ENCODE measurements at places on chromosomes 4 and X.
A peak's percentile ranks its signal among the peaks of the same experiment; 100 is the strongest.

DNA sequence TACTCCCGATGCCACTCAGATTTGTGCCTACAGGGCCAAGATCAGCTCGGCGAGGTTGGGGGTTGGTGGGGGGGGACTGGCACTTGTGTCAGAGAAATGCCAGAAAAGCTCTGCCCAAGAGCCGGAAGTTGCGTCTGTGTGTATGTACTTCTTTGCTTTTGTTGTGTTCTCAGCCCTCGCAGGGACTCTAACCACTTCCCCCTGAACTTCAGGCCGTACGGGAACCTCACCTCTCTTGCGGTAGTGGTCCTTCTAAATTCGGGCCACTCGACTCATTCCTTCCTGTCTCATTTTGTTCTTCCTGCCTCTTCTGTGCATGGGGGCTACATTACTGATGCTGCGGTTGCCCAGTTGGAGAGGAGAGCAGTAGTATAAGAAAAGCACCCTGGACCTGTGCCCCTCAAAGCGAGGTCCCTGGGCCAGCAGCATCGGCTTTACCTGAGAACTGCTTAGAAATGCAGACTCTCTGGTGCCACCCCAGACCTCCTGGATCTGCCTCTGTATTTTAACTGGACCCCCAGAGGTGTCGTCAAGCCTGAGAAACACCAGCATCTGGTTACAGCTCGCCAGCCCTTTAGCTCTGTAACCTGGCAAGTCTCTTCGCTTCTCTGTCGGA lies 146.3 kb upstream of the RPS6KA3 start:
- H3K27me3 ChIP-seq, result peaks cover 7% of the 10 kb centered on the region
- H3K36me3 ChIP-seq, result no peaks in the 10 kb centered on the region
- no peak for DNase-seq
- peaks cover 24% of the 10 kb centered on the region for H3K4me1 ChIP-seq

DNA sequence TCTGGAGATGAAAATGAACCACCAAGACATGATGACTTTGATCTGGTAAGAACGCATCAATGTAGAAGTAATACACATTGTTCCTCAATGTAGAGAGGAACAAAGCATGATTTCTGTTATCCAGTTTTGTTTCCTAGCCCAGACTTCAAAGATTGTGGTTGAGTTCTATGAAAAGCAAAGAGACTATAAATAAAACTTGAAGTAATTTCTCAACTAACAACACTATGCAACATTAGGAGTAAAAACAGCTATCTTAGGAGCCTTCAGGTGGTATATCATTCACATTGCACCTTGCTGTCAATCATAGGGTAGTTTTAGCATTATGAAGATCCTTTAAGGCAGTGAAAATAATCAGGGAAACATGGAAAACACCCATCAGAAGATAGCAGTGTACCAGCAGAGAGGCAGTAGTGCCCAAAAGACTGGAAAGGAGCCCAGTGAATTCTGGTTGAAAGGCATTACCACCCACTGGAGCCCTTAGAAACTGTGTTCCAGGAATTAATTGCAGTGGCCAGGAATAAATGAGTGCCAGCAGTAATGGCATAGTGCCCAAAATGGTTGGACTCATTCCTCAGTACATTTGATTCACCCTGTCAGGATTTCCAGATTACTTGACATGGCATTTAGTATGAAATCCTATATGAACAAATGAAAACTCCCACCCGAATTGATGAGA lies 300.7 kb upstream of the CXXC4 start:
- H3K27me3 ChIP-seq, result peaks cover 10% of the 10 kb centered on the region
- H3K27ac ChIP-seq, result no peak overlapping the region
- H3K36me3 ChIP-seq, result no peaks in the 10 kb centered on the region
- H3K4me1 ChIP-seq, result no peaks in the 10 kb centered on the region
- no peak overlapping the region for H3K4me3 ChIP-seq
- no peak for DNase-seq

DNA sequence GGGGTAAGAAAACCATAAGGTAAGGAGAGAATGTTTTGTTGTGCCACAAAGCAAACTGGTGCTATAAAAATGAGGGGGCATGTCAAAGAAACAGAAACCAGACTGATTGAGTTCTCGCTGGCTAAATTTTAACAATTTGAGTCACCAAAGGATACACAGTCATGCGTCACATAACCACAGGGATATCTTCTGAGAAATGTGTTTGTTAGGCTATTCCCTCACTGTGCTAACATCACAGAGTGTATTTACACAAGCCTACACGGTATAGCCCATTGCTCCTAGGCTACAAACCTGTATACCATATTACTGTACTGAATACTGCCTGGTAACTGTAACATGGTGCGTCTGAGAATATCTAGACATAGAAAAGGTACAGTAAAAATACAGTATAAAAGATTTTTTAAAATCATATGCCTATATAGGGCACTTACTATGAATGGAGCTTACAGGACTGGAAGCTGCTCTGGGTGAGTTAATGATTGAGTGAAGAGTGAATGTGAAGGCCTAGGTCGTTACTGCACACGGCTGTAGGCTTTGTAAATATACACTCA lies 50.1 kb downstream of the FBXW7 start:
- H3K27ac ChIP-seq, result peak overlapping the region; percentile 94
- no peaks in the 10 kb centered on the region for H3K27me3 ChIP-seq
- no peak for DNase-seq

GRCh38 chr4:24768006-24768405 lies 27.4 kb upstream of the SOD3 start:
- H3K27me3 ChIP-seq, result peaks cover 13% of the 10 kb centered on the region
- no peak overlapping the region for H3K4me3 ChIP-seq
- peaks cover 22% of the 10 kb centered on the region for H3K4me1 ChIP-seq
- no peak for DNase-seq

- no peak overlapping the region for H3K4me3 ChIP-seq
- no peaks in the 10 kb centered on the region for H3K27me3 ChIP-seq
- H3K27ac ChIP-seq, result no peak overlapping the region
Measured at GRCh38 chr4:176475067-176475466, 155.3 kb downstream of the SPCS3 start.

DNA sequence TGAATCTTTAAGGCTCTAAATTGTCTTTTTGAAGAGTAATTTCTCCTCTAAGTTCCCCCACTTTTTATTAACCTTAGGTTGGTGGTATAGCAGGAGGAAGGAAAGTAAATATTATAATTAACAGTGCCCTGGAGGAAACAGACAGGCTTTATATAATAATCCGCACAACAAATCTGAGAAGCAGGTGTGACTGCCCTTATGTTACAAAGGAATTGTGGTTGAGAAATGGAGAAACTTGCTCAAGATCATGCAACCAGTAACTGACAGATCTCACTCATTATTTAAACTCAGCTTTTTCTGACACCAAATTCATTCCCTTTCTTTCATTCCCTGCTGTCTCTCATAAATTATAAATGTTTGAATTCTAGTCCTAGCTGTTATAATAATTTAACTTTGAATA lies 282.0 kb downstream of the PPP3CA start:
- H3K4me3 ChIP-seq, result no peak overlapping the region
- H3K36me3 ChIP-seq, result no peaks in the 10 kb centered on the region
- DNase-seq, result no peak
- H3K27me3 ChIP-seq, result no peaks in the 10 kb centered on the region
- H3K27ac ChIP-seq, result no peak overlapping the region

DNA sequence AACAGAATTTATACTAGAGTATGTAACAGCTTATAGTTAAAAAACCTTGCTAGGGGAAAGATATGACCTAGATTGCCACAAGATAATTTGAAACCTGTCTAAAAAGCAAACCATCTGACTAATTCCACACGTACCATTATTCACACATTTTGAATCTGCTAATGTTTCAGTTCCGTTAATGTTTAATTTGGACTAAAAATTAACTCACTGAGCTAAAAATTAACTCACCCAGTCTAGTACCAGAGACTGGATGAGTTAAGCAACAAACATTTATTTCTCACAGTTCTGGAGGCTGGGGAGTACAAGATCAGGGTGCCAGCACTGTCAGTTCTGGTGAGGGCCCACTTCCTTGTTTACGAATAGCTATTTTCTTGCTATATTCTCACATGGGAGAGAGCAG lies 231.5 kb upstream of the DIAPH2 start:
- peaks cover 3% of the 10 kb centered on the region for H3K27me3 ChIP-seq
- H3K27ac ChIP-seq, result no peak overlapping the region
- H3K4me1 ChIP-seq, result peaks cover 11% of the 10 kb centered on the region

DNA sequence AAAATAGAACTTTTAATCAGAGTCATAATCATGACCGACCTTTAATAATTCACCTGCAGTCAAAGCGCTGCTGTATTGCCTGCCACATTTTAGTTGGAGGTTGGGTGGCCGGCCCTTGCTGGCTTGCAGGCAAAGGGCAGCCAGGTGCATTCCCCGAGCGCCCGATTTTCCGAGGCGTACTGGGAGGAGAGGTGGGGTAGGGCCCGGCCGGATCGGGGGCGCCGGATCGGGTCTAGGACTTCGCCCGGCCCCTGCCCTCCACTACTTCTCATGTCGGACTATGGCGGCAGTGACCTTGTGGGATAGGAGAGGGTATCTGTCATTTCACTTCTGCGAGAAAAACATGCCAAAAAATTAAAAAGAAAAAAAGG lies 2.5 kb upstream of the RS1 start:
- H3K36me3 ChIP-seq, result peaks cover 4% of the 10 kb centered on the region
- peak; percentile 32 for DNase-seq
- H3K4me1 ChIP-seq, result peaks cover 4% of the 10 kb centered on the region

GRCh38 chr4:13059019-13059418 lies 425.1 kb downstream of the RAB28 start:
- H3K4me1 ChIP-seq, result no peaks in the 10 kb centered on the region
- H3K36me3 ChIP-seq, result no peaks in the 10 kb centered on the region
- no peak for DNase-seq
- H3K27me3 ChIP-seq, result no peaks in the 10 kb centered on the region
- peak overlapping the region; percentile 1 for H3K27ac ChIP-seq
- H3K4me3 ChIP-seq, result no peak overlapping the region

- H3K27me3 ChIP-seq, result peaks cover 27% of the 10 kb centered on the region
- no peak for DNase-seq
- peaks cover 59% of the 10 kb centered on the region for H3K4me1 ChIP-seq
- H3K36me3 ChIP-seq, result no peaks in the 10 kb centered on the region
- H3K4me3 ChIP-seq, result peak overlapping the region; percentile 71
Measured at GRCh38 chr4:6271701-6272465, 2.2 kb downstream of the WFS1 start.

DNA sequence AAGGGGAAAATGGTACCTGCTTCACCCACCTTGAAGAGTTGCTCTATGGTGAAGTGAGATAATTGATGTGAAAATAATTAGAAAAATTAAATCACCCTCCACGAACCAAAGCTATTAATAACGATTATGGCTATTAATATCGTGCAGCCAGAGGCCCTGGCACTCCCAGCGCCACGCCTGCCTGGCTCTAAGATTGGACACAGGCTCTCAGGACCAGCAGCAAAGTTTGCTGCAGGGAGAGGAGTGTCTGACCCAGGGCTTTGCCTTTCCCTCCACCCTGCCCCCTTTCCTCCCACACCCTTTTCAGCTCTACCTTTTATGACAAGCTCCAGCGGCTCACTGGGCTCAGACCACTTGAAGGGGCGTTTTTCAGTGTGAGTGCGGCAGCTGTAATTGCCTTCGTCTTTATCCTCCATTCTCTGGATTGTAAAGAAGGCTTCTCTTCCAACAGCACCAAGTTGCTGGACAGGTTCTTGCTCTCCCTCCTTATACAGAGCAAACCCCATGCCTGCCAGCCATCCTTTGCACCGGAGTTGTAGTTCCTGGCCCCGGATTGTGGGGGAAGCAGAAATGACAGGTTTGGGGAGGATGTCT lies 11.5 kb downstream of the IGSF1 start:
- H3K36me3 ChIP-seq, result no peaks in the 10 kb centered on the region
- peak overlapping the region; percentile 62 for H3K4me3 ChIP-seq
- H3K4me1 ChIP-seq, result peaks cover 49% of the 10 kb centered on the region
- peaks cover 8% of the 10 kb centered on the region for H3K27me3 ChIP-seq
- peak overlapping the region; percentile 86 for H3K27ac ChIP-seq
